Left ventricle myocardium inferior (tissue), 1 donor: ENCODE measurements at places on chromosomes 2 and 18.

- DNase-seq: no peak
Measured at GRCh38 chr2:37417321-37417720, 72.9 kb downstream of the QPCT start.

- no peak for DNase-seq
Measured at GRCh38 chr2:12534646-12535263, 182.0 kb upstream of the TRIB2 start.

DNA sequence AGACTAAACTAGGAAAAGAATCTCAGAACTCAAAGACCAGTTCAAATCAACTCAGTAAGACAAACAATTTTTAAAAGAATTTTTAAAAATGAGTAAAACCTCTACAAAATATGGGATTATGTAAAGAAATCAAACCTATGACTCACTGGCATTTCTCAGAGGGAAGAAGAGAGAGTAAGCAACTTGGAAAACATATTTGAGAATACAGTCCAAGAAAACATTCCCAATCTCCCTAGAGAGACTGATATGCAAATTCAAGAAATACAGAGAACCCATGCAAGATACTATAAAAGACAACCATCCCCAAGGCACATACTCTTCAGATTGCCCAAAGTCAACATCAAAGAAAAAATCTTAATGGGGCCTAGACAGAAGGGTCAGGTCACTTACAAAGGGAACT, 162.7 kb downstream of the WDPCP start:
- no peak for DNase-seq

DNA sequence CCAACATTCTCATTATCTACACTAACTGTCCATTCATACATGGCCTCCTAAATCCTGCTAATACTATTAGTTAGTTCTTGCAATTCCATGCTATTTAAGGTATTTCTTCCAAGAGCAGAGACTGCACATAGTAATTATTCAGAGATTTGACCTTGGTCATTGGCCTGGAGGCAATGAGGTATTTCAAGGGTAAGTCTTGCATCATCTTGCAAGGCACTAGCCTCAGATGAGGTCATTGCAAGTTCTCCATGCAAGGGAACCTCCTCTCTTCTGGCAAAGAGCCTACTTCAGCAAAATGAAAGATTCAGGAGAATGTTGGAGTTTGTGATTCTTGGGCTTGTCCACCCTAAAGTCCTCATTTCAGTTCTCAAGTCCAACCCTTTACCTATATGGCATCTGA, 48.5 kb upstream of the IKZF2 start:
- no peak for DNase-seq

DNA sequence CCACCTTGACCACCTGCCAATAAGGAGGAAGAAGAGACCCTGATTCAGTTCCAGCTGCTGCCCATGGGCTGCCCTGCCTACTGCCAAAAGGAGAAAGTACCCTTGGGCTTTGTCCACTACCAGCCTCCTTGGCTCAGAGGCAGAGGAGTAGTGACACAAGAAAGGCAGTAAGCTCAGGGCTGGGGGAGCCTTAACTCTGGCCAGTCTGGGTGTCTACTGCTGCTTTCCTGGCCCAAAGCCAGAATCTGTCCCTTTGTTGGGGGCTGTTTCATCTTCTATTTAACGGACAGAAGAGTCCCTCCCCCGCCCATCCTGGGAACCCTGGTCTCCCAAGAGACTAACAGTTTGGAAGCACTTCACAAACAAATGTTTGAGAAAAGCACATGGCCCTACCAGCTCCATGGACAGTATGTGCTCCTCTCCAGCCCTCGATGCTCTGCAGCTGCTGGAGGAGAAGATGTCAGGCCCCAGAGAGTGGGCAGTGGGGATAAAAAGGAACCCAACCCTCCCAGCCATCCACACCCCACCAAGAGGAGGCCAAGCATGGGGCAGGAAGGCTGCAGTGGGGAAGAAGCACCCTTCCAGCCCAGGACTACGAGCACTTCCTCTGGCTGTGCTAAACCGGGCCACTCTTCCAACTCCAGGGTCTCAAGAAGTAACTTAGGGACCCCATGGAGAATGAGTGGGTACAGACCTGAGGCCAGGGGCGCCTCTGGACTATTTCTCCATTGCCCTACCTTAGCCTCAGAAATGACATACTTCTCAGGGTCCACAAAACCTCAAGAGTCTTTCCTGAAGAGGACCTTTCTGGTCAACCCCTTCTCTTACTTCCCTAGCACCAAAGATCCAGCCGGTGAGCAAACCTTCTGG, 1.2 kb downstream of the ATG9A start:
- DNase-seq: no peak

GRCh38 chr2:8435608-8436007, 246.2 kb upstream of the ID2 start:
- DNase-seq: no peak

GRCh38 chr2:85992611-85993010, 103.8 kb upstream of the ST3GAL5 start:
- DNase-seq: no peak

DNA sequence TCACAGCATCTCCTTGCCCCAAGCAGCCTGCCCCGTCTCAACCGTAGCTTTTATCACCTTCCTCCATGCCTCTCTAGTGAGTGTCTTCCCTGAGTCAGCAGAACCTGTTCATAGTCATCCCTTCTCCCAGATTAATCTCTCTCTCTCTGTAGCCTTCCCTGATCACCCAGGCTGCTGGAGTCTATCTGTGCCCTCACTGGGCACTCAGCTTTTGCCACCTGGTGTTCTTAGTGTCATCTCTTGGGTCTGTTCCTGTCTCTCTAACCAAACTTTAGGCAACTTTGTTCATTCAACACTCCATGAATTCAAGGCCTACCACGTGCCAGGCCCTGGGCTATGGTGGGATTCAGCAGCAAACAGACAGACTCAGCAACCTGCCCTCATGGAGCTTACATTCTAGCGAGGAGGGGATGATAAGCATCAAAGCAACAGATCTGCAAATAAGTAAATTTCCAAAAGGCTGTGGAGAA, 159.1 kb downstream of the SMAD7 start:
- no peak for DNase-seq

GRCh38 chr18:25308381-25308780, 43.6 kb downstream of the ZNF521 start:
- no peak for DNase-seq

DNA sequence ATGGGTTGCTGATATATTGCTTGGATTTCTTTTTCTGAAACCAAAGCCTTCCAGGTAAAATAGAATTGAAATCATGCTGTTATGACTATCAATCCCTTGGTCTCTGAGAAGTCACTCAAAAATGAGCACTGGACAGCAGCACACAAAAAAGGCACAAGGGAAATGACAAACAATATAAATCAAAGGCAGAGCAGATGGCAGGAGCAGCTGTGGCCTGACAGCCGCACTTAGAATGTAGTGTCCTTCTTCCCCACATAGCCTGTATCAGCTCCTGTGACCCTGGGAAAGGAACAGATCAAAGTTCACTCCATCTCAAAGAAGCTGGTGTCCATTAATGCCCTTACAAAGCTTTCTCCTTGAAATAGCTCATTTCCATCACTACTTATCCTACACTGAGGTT, 326.7 kb downstream of the SUCLG1 start:
- DNase-seq: no peak

DNA sequence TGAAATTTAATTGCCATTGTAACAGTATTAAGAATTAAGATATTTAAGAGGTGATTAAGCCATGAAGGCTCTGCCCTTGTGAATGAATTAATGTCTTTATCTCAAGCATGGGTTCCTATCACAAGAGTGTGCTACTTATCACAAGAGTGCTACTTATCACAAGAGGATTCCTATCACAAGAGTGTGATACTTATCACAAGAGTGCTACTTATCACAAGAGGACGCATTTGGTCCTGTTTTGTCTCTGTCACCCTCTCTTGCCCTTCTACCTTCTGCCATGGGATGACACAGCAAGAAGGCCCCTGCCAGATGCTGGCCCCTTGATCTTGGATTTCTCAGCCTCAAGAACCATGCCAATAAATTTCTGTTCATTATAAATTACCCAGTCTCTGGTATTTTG, 13.2 kb upstream of the COL5A2 start:
- no peak for DNase-seq

DNA sequence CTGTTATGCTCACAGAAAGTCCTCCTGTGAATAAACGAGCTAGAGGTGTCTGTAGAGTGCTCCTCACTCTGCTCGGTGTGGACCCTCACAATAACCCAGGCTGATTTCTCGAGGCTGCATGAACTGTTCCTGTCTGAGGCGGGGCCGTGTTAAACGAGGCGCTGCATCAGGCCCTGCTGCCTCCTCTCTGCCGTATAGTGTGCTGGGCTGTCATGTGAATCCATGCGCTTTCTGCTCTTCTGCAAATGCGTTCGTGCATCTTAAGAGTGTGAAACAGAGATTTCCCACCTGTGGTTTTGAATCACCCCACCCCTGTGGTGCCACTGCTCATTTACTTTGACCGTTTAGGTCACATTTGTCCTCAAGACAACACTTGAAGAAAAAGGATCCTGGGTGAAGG, 26.2 kb downstream of the TRAF3IP1 start:
- no peak for DNase-seq

DNA sequence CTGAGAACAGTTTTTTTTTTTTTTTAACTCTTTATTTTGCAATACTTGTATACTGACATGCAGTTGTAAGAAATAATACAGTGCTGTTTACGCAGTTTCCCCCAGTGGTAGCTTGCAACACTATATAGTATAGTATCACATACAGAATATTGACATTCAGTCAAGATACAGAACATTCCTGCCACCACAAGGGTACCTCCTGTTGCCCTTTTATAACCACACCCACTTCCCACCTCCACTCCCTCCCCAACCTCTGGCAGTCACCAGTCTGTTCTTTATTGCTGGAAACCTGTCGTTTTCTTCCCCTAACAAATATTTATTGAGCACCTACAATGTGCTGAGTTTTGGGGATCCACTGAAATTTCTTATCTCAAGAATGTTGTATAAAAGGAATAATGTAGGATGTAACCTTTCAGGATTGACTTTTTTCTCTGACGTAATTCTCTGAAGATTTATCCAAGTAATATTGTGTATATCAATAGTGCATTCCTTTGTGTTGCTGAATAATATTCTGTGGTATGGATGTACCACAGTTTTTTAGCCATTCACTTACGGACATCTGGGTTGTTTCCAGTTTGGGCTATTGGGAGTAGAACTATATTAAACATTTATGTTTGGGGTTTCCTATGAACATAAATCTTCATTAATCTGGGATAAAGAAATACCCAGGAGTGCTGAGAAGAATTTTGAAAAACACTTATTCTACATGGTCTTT, 51.4 kb upstream of the EML6 start:
- DNase-seq: no peak

DNA sequence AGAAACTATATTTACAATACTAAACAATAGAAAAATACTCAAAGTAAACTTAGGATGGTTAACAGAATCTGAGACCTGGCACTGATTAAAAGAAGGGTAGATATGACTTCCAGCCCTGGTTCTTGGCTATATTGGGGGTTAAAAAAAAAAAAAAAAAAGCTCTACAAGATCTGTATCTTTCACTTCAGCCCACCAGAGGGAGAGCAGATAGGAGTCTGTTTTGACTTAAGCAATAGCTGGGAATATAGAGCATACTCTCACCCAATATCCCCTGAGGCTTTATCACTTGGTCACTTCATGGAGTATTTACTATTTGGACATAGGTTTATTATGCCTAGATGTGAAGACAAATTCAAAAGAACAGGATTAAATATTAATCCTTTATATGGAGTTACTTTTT, 598.9 kb upstream of the LINC00305 start:
- DNase-seq: no peak

- no peak for DNase-seq
Measured at GRCh38 chr2:879540-879939, 71.1 kb upstream of the SNTG2 start.

DNA sequence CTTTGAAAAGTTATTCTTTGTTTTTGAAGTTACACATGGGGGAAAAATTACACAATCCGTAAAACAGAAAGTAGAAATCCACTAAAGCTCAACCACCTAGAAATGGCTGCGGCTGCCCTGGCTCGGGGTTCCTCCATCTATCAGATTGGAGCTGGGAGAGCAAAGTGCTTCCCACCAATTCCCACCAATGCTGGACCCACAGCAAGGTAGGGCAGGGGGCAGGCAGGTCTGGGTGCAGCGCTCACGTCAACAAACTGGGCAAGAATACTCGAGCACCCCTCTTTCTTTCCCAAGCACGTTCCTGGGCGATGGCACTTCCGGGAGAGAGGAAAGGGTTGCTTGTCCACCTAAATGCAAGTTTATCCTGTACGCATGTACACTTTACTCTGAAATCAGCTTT, 217.6 kb downstream of the NDUFA10 start:
- DNase-seq: no peak

- no peak for DNase-seq
Measured at GRCh38 chr2:96702098-96702785, 37.6 kb downstream of the LMAN2L start.

DNA sequence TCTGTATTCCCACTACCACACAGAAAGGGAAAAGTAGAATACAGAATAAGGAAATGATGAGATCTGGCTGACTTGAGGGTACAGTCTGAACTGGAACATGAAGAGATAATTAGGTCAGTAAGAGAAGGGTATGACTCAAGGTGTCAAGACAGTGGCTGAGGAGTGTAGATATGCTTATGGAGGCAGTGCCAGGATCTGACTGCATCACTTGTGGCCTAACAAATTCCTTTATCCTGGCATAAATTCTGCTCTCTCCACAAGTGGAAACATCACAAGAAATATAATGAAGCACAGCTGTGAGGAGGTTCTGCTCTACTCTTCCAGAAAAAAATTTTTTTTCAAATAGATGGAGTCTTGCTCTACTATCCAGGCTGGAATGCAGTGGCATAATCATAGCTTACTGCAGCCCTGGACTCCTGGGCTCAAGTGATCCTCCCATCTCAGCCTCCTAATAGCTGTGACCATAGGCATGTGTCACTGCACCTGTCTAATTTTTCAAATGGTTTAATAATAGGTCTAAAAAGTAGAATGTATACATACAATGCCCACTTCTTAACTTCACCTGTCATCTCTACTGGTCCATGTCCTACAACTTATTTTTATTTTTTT, 85.3 kb downstream of the C2orf74 start:
- DNase-seq: no peak

DNA sequence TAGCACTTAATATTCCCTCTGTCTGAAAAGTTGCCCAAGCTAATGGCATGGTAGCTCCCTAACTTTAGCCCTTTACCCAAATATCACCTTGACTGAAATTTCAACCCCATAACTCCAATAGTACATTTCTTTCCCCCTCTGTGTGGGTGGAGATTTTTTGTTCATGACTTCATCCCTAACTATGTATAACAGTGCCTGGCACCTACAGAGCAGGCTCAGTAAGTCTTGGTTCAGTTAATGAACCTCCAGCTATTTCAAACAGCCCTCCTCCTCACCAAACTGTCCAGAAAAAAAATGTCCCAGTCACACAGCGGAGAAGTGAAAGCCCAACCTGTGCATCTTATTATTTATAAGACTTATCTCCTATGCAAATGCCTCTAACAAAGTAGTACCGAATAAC, 18.6 kb downstream of the BUB1 start:
- DNase-seq: no peak
